ENCODE measurements at places on chromosomes 6 and 20.

- no peak for DNase-seq
Observed at GRCh38 chr20:3919352-3919751, 30.2 kb downstream of the PANK2 start.

GRCh38 chr20:62063981-62064769, 1.5 kb downstream of the TAF4 start:
- DNase-seq, result no peak

- no peak for DNase-seq
Observed at GRCh38 chr6:85662251-85662650, 19.6 kb upstream of the SYNCRIP start.

DNA sequence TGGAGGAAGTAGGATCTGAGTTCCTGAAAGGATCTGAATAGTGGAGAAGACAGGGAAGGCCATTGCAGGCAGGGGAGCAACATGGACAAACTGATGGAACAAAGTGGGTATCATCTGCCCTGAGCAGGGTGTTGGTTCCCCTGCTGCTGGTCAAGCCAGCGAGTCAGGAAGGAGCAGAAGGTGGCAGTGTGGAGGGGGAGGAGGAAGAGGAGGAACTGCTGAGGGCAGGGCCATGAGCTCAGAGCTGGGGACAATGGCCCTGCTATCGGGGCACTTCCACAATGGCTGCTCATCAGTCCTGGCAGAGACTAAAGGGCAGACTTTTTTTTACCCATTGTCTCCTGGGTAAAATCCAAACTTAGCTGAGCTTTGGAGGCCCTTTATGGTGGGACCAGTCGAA, 13.6 kb downstream of the CNBD2 start:
- DNase-seq, result no peak

GRCh38 chr6:86526238-86526637, 411.1 kb upstream of the HTR1E start:
- no peak for DNase-seq

DNA sequence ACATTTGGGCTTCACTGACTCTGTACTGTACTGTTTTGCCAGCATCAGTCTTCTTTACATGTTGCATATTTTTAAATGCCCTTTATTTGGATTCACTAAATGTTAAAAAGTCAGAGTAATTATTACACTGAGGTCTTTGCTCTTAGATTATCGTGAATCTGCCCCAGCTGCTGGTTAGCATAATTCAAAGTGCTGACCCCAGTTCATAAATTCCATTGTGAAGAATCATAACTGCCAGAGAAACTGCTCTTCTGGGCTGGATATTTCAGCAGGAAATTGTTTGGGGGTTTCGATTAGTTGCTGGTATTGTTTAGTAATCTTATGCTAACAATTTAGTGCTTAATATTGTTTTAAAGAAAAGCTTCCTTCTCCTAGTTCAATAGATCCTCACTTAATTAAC, 682.1 kb upstream of the MAP3K7 start:
- no peak for DNase-seq

GRCh38 chr20:9072861-9073500, 4.1 kb downstream of the PLCB4 start:
- DNase-seq, result no peak

DNA sequence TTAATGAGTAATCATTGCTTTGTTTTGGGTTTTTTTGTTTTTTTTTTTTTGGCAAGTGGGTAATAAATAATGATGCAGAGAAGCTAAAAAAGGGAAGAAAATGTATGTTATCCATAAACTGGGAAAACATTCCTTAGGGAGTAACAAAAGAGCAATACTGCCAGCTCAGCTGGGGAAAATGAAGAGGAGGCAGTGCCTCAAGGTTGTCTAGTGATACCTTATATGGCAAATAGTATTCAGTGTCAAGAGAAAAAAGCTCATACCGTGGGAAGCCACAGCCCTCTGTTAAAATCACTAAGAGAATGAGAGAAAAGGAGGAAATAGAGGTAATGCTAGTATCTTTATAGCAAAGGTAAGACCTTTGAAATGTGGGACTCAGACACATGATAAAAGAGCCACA, 47.1 kb upstream of the SMLR1 start:
- DNase-seq, result no peak

DNA sequence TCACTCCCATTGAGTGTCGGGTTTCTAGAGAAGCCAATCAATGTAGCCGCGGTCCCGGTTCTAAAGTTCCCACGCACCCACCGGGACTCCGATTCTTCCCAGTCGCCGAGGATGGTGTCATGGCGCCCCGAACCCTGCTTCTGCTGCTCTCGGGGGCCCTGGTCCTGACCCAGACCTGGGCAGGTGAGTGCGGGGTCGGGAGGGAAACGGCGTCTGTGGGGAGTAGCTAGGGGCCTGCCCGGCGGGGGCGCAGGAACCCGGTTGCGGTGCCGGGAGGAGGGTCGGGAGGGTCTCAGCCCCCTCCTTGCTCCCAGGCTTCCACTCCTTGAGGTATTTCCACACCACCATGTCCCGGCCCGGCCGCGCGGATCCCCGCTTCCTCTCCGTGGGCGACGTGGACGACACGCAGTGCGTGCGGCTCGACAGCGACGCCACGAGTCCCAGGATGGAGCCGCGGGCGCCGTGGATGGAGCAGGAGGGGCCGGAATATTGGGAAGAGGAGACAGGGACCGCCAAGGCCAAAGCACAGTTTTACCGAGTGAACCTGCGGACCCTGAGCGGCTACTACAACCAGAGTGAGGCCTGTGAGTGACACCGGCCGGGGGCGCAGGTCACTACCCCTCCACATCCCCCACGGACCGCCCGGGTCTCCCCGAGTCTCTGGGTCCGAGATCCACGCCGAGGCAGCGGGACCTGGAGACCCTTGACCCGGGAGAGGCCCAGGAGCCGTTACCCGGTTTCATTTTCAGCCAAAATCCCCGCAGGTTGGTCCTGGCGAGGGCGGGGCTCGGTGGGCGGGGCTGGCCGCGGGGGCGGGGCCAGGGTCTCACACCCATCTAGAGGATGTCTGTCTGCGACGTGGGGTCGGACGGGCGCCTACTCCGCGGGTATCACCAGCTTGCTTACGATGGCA, 35.2 kb upstream of the HLA-G start:
- peak; percentile 50 for DNase-seq

- DNase-seq, result no peak
Observed at GRCh38 chr6:166168616-166169548, 1.2 kb upstream of the TBXT start.

GRCh38 chr6:144298194-144298593, 13.1 kb downstream of the UTRN start:
- no peak for DNase-seq

GRCh38 chr6:159819932-159820640, 20.0 kb downstream of the PNLDC1 start:
- DNase-seq, result peak; percentile 7

- DNase-seq, result no peak
Observed at GRCh38 chr6:79146421-79146820, 68.4 kb upstream of the PHIP start.

GRCh38 chr6:15491255-15491985, 171.4 kb downstream of the DTNBP1 start:
- DNase-seq, result peak; percentile 55

- no peak for DNase-seq
Observed at GRCh38 chr6:439641-440167, 48.2 kb downstream of the IRF4 start.

- no peak for DNase-seq
Observed at GRCh38 chr6:153942361-153942760, 96.7 kb upstream of the OPRM1 start.

GRCh38 chr6:156928126-156928525, 150.9 kb downstream of the ARID1B start:
- DNase-seq, result no peak

- no peak for DNase-seq
Observed at GRCh38 chr6:152313542-152314482, 323.4 kb downstream of the SYNE1 start.

DNA sequence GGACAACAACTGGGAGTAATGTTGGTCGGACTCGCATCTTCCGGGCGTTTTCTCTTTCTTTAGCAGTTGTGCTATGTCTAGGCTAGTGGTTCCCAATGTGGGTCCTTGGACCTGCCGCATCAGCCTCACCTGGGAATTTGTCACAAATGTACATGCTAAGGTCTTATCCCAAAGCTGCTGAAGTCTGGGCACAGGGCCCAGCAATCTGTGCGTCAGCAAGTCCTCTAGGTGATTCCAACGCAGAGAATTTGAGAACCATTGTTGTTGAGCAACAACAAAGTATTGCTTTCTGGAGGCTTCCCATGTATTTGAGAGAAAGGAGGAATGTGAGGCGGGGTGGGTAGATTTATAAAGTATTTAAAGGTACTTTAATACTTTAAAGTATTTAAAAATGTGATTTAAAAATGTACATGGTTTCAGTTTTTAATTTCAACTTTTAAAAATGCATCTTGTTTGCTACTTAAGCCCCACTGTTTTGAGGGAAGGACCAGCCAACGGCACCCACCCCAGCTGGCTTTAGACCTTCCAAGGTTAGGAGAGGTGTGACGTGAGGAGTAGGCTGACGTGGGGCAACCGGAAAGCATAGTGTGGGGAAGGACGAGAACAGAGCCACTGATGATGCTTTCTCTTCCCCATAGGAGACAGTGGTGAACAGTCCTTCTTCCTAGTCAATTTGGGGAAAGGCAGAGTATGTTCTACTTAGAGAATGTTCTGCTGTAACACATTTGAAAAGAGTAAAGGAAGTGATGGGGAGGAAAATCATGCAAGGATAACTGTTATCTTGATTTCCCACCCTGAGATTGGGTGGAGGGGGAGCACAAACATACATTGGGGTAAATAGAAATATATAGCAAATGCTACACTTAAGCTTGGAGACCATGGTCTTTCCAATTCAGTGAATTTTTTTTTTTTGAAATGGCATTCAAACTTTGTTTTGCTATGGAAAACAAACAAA, 4.3 kb downstream of the UST start:
- no peak for DNase-seq

- DNase-seq, result no peak
Observed at GRCh38 chr6:87196275-87196842, 41.0 kb downstream of the ZNF292 start.

GRCh38 chr6:150876598-150876997, 11.1 kb downstream of the MTHFD1L start:
- DNase-seq, result no peak

DNA sequence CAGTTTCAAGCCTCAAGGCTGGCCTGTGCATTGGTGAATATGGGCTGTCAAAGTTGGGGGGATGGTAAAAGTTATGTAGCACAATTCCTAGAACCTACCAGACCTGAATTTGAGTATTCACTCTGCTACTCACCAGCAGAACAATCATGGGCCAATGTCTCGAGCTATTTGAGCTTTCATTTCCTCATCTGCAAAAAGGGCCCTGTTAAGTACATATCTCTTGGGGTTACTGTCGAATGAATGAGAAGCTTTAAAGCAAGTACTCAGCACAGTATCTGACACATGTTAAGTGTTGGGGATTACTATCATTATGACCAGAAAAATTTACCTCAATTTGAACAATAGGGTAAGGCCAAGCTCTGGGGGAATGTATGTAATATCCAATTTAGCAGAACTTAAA, 13.5 kb upstream of the ENPP4 start:
- no peak for DNase-seq

GRCh38 chr20:37526238-37526838, 1.3 kb downstream of the BLCAP start:
- no peak for DNase-seq

DNA sequence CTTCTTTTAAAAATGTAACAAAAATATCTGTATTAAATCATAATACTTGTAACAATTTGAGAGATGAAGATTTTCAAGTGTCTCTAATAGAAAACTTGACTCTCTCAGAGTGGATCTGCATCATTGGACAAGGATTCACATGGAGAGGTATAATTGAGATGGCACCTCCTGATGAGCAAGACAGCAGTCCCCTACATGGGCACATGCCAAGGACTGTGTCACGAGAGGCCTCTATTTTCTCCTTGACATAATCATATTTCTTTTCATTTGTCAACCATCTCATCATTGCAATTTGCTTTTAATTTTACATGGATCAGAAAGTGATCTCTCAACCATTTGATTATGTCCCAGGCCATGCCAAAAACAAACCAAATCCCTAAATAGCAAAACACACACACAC, 206.8 kb upstream of the THEMIS start:
- no peak for DNase-seq

- DNase-seq, result no peak
Observed at GRCh38 chr20:33704197-33704924, 15.7 kb downstream of the PXMP4 start.

DNA sequence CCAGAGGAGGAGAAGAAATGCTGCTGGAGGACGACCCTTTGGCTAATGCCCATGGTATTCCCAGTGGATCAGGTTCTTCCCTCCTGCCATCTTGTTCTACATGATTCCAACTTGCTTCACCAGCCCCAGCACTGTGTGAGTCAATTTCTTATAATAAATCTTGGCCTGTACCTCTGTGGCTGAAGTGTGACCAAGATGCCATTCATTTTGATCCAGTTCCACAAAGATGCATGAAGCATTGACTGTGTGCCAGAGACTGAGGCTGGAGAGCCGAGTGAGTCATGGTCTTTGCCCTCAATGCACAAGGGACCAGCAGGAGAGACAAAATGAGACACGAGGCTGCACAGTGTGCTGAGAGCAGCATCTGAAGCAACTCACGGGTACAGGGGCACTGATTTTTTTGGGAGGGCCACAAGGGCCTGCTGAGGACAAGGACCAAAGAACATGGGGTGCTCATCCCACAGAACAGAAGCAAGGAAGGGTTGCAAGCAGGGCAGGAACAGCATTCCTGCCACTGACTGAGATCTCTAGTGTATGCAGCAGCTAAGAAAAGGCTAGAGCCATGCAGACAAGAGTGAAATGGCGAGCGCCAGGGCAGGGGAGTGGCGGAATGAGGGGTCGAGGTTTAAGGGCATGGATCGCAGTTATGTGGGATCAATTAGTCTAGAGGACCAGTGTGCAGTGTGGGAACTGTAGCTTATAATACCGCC, 207.0 kb downstream of the THBS2 start:
- DNase-seq, result no peak

- no peak for DNase-seq
Observed at GRCh38 chr6:133503336-133503729, 262.2 kb downstream of the EYA4 start.

DNA sequence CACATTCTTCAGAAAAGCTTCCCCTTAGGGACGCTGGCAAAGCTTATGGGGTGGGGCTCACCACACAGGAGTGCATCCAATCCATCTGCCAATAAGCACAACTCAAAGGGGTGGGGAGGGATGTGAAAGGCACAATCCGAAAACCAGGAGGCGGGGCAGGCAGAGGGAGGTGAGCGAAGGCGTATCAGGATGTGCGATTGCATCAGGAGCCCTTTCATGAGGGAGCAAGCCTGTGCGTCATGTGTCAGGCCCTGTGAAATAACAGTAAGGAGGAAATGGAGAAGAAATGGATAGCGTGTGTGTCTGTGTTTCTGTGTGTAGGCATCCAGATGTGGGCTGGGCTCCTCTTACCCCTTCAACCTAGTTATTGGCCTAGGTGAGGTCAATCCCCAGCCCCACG, 382.4 kb upstream of the CDH4 start:
- DNase-seq, result no peak

DNA sequence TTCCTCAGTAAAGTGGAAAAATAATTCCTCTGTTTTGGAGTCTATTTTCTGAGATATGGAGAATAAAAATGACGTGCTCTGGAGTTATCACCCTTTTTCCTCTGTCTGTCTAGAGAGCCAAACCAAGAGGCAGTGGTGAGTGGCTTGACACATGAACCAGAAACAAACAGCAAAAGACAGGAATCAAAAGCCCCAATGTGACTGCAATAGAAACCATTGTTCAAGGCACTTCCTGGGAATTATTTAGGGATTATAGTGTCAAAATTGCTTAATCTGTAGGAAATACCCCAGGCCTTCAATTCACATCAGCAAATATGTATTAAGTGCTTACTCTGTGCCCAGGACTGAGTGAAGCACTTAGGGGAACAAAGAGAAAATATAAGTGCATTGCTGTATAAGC, 560.4 kb upstream of the JAG1 start:
- no peak for DNase-seq

GRCh38 chr6:33846226-33846625, 42.4 kb upstream of the MLN start:
- no peak for DNase-seq

Measured in stimulated activated CD8-positive, alpha-beta memory T cell treated with anti-CD3 and anti-CD28 coated beads, Interleukin-2, amount 100 ng/mL, for 48 hours (primary cell).